Renal cortex interstitium (tissue), 15 donors: ENCODE measurements at places on chromosomes 4 and X.

- DNase-seq, result peak; percentile 2
Observed at GRCh38 chr4:142883040-142883832, 37.1 kb upstream of the INPP4B start.

DNA sequence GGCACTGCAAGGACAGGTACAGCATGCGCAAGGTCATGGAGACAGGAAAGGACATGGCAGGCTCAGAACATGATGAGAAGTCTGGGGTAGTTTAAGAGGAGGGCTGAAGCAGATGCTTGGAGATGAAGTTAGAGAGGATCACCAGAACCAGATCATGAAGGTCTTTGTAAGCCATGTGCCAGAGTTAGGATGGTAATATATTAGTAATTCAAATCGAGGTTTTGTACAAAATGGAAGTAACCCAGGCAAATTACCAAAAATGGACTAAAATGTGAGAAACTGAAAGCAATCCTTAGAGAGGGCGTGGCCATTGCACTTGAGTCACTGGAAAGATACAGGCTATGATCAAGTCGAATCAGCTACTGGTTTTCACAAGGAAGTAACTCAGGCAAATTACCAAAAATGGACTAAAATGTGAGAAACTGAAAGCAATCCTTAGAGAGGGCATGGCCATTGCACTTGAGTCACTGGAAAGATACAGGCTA is 13.5 kb downstream of the RXFP1 start:
- no peak for DNase-seq

DNA sequence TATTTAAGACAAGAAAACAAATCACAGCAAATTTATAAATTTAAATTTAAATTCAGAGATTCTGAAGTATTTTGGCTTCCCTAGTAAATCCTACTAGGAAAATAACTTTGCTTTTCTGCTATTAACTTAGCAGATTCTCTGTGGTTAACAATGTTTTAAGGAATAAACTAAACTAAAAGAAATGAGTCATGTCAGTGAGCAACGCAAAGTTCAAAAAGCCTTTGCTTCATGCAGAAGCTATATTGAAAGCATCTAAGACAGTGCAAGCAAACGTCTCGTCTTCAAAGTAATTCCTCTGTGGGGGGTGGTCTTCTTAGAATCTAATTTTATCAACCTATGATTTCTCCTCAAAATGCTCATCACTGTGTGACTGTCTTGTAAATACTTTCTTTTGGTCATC is 30.1 kb downstream of the GABRB1 start:
- DNase-seq, result no peak

DNA sequence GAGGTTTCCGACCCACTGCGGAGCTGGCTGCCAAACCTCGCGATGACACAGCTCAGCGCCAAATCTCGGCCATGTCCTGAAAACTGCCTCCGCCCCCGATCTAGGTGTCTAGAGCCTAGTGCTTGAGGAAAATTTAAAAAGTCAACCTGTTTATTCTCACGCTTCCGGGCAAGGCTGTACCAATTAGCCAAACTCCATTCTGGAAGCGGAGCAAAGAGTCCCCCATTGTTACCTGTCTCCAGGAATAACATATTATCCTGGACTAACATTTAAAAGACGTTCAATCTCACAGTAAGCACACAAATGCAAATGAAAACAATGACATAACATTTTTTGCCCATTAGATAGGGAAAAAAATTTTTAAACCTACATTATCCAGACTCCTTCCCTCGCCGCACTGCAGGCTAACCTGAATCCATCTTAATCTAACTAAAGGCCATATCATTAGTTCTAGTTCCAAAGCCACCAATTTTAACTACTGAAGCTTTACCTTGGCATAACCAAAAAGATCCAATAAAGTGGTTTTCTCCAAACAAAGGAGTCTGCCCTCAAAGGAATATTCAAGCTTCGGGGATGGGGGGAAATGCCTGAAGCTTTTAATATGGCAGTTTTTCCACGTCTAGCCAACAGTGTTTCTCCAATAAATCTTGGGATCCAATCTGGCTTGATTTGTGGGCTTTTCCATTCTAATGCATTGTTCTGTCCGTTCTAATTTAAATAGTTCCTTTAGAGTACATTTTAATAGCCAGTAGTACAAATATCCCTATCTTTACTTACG is 1.9 kb downstream of the HUWE1 start:
- DNase-seq, result no peak

GRCh38 chr4:61254406-61254805 is 54.3 kb downstream of the ADGRL3 start:
- no peak for DNase-seq

DNA sequence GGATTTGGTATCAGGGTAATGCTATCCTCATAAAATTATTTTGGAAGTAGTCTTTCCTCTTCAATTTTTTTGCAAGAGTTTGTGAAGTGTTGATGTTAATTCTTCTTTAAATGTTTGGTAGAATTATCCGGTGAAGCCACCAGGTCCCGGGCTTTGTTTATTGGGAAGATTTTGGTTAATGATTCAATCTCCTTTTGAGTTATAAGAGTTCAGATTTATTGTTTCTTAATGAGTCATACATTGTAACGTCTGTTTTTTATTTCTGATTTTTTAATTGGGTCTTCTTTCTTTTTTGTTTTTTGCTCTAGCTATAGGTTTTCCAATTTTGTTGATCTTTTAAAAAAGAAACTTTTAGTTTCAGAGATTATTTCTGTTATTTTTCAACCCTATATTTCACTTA is 412.3 kb downstream of the PDGFC start:
- no peak for DNase-seq

- no peak for DNase-seq
Observed at GRCh38 chr4:41747230-41748055, 1.1 kb downstream of the PHOX2B start.

GRCh38 chrX:43745938-43746721 is 90.0 kb downstream of the MAOA start:
- DNase-seq, result no peak

DNA sequence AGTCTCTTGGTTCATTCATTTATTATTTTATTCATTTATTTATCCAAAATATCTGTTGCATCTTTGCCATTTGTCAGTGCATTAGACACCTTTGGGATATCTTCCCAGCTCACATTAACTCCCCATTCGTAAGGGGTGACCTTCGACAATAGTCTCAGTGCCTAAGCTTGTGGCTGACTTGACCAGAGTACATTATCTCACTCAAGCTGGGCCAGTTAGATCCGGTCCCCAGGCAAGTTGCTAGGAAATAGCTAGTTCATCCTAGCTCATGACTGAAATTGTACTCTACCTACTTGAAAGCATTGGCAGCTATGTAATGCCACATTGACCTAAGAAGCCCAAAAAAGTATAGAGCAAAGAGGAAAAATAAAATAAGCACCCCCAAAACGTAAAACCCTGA is 165.3 kb downstream of the FBXO8 start:
- DNase-seq, result no peak

GRCh38 chr4:2127609-2128332 is 68.6 kb downstream of the NAT8L start:
- DNase-seq, result no peak

DNA sequence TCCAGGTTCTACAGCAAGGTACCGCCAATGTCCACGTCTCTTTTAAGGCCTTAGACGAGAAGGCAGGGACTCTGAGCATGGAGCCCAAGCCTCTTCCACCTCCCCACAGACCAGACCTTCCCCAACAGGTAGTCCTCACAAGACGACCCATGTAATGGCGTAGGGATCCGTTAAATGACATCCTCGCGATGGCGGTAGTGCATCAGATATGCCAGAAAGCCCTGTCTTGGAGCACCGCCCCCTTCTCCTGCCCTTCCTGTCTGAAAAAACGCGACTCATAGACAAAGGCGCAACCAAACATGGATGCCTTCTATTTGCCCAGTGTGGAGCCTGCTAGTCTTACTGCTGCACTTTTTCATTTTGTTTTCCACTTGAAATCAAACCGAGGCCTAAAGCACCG is 185.4 kb downstream of the OR13H1 start:
- DNase-seq, result no peak

DNA sequence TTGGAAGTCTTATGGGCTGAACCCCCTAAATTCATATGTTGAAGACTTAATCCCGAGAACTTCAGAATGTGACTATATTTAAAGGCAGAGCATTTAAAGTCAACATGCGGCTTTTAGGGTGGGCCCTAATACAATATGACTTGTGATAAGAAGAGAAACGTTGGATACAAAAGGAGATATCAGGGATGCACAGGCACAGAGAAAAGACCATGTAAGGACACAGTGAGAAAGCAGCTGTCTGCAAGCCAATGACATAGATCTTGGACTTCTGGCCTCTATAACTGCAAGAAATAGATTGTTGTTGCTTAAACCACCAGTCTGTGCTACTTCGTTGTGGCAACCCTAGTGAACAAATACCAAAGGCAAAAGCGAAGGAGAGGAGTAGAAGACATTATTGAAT is 42.2 kb downstream of the GABRG1 start:
- DNase-seq, result no peak

DNA sequence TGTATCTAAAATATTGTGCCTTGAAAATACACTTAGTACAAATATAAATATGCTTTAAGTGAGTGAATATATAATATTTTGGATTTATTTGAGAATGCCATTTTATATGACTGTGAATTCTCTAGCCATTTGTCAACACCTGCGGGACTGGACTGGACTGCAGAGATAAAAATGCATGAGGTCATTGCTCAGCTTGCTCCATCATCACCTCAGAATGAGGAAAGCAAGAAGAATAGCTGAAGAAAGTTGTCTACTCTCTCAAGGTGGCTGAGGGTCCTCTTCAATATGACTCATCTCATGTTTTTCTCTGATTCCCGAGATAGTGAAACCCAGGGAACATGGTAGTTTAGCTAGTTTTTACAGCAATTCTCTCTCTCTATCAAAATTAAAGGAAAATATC is 732.5 kb upstream of the AGA start:
- DNase-seq, result no peak

DNA sequence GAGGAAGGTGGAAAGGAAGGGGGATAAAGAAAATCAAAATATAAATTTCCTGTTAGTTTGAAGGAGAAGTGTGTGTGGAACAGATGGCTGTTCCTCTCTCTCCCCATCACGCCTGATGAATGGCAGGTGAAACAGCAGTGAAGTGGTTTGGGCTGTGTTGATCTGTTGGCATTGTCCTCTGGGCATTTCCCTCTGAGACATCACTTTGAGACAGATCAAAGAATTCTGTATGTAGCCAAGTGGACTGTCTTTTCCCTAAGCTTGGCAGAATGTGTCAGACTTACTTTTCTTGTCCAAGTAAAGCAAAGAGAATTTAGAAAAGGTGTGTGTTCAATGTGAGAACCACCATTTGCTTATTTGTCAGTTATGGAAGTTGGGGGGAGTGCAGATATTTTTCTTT is 47.5 kb downstream of the SEPTIN11 start:
- no peak for DNase-seq

GRCh38 chr4:83504503-83504902 is 19.6 kb upstream of the ABRAXAS1 start:
- DNase-seq, result no peak

- DNase-seq, result no peak
Observed at GRCh38 chr4:40507977-40508376, 121.7 kb downstream of the RBM47 start.
